ENCODE measurements at places on chromosomes 1 and 21.

- no peak for DNase-seq
Measured at GRCh38 chr1:23084880-23085279, 65.6 kb downstream of the KDM1A start.

GRCh38 chr1:168112673-168113305, 23.9 kb downstream of the GPR161 start:
- no peak for DNase-seq

- DNase-seq: no peak
Measured at GRCh38 chr1:111509997-111510375, 6.6 kb upstream of the ADORA3 start.

GRCh38 chr1:155166471-155167165, 6.5 kb downstream of the KRTCAP2 start:
- DNase-seq: no peak

DNA sequence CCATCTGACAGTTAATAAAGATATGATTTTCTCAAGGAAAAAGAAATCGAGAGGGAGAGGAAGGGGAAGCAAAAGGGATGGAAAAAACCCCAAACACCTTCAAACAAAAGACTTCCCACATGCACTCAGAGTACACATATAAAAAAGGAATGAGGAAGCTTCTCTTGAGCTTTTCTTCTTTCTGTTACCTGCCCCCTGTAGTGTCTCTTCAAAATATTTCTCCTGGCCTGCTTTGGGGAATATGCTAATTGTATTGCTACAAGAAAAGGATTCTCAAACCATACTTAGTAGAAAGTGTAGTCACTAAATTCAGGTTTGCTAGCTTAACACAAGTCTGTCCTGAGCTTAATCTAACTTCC, 58.7 kb downstream of the KIF14 start:
- no peak for DNase-seq

DNA sequence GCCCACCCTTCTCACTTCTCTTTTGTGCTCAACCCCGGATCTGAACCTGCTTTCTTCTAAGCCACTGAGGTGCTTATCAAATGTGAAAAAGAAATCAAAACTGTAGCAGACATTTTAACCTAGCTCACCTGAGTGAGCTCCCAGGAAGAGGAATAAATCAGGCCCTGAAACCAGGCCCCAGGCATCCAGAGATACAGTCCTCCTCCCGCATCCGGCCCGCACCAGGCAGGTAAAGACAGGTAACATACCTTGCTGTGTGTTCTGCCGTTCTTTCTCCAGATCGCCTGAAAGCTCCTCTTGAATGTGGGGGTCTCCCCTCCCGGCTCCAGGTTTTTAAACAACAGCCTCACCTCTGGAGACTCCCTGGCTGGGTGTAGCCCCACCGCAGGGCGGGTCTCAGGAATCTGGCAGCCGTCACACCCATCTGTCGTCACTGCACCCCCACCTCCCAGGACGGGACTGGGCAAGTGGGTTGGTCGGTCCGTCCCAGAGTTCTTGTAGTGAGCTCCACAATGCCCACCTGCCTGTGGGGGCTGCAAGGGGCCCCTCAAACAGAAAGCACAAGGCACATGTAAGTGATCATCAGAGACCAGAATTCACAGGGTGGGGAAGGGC, at the start of gene LAMB3:
Gene LAMB3 (minus strand): TSS at position 305 of the 615 bp plus-strand sequence. CDS start 1,481 bp downstream, outside the sequence.
- no peak for DNase-seq

- DNase-seq: no peak
Measured at GRCh38 chr1:101907264-101907663, 89.5 kb downstream of the OLFM3 start.

- DNase-seq: no peak
Measured at GRCh38 chr1:107000902-107001301, 55.6 kb upstream of the PRMT6 start.

DNA sequence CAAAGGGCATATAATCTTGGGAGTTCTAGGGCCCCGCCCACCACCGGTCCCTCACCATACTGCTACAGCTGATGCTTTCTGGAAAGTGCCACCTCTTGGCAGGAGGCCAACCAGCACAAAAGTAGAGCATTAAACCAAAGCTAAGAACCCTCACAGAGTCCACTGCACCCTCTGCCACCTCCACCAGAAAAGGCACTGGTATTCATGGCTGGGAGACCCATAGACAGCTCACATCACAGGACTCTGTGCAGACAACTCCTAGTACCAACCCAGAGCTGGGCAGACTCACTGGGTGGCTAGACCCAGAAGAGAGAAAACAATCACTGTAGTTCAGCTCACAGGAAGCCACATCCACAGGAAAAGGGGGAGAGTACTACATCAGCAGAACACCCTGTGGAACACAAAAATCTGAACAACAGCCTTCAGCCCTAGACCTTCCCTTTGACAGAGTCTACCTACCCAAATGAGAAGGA, 10.8 kb downstream of the THEM4 start:
- peak; percentile 54 for DNase-seq

DNA sequence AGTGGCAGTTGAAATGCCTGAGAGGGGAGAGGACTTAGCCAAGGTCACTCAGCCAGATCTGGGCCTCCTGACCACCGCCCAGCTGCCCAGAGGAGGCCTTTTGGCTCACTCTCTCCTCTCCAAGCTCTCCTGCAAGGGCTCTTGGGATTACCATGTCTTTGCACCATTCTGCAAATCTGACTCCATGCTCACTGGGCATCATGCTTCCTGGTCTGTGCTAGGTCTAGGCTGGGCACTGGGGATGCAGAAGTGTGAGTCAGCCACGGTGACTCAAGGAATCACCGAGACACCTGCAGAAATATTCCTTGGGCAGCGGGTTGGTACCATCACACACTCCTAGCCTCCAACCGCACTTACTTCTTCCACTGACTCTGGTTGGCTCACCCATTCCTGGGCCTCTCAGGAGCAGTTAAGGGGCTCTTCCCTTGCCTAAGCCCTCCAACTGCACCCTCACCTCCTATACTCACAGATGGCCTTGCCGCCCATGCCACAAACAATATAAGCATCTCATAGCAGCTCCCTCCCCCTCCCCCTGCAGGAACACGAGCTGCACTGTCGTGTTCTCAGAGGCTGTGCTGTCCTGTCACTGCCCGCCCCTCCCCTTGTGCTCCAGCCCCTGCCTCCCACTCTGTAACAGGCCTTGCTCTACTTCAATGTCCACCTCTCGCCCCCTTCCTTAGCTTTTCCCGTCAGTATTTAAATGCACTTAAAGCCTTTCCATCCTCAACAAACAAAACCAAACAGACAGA, 34.8 kb downstream of the CDCP2 start:
- no peak for DNase-seq

Data from CD8-positive, alpha-beta memory T cell (primary cell).